ENCODE measurements at places on chromosomes 5 and 9.

DNA sequence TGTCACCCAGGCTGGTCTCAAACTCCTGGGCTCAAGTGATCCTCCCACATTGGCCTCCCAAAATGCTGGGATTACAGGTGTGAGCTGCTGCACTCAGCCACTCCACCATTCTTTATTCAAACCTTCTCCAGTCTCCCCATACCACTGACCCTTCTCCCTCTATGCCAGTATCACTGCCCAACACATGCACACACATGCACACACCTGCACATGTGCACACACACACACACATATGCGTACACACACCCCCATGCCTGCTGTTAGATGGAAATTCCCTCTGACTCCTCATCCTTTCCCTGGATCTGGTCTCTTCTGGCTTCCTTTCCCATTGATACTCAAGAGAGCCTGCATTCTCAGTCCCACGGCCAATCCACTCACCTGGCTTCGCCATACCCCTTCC is 170.0 kb downstream of the CRB2 start:
- DNase-seq, result no peak

- no peak for DNase-seq
These were observed 13.4 kb downstream of the RABL6 start for GRCh38 chr9:136820971-136821825.

GRCh38 chr5:133494232-133494922 is 118.0 kb downstream of the FSTL4 start:
- no peak for DNase-seq

DNA sequence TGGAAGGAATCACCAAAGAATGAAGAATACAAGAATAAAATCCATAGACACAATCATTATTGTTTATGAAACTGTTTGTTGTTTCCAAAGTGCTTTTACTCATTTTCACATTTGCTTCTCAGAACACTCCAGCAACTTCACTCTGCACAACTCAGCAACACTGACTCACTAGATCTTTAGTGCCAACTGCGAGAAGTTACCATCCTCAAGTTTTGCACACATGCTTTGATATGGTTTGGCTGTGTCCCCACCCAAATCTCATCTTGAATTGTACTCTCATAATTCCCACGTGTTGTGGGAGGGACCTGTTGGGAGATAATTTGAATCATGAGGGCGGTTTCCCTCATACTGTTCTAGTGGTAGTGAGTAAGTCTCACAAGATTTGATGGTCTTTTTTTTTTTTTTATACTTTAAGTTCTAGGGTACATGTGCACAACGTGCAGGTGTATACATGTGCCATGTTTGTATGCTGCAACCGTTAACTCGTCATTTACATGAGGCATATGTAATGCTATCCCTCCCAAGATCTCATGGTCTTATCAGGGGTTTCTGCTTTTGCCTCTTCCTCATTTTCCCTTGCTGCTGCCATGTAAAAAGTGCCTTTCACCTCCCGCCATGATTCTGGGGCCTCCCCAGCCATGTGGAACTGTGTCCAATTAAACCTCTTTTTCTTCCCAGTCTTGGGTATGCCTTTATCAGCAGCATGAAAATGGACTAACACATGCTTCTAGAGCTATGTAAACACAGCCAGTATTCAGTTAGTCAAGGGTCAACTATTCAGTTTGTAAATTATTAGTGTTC is 36.9 kb downstream of the CLINT1 start:
- DNase-seq, result no peak

DNA sequence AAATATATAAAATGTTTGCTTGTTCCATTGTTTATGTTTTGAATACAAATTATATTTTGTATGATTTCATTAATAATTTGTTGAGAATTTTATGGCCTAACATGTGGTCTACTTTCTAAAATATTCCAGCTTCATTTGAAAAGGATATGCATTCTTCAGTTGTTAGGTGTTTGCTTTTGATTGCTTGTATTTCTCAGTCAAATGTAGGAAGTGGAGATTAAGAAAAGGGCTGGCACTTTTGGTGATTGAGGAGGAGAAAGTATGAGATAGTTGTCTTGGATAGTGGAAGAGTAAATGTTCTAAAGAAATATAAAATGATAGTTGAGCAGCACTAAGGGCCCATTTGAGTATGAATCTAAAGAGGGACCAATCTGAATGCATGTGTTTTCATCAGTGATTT is 23.1 kb downstream of the JAK2 start:
- DNase-seq, result no peak

DNA sequence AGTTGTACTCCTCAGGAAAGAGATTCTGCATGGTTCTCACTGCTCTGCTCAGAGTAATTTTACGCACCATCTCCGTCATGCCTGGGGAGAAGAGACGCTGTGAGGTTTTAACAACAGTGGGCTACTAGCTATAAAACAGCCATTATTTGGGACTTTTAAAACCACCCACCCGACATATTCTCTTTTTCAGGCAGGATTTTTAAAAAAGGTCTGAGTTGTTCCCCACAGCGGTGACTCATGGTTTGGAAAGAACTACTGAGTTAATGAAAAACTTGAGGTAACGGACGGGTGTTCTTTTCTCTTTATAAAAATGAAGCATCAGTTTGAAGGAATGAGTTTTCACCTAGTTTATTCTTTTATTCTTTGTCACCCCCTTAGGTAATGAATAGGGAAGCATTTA is 61.3 kb downstream of the TTLL11 start:
- no peak for DNase-seq

- DNase-seq, result no peak
These were observed 180.2 kb downstream of the TRPM3 start for GRCh38 chr9:70941191-70941590.

- no peak for DNase-seq
These were observed 490.7 kb upstream of the NUDT12 start for GRCh38 chr5:104053353-104053649.

DNA sequence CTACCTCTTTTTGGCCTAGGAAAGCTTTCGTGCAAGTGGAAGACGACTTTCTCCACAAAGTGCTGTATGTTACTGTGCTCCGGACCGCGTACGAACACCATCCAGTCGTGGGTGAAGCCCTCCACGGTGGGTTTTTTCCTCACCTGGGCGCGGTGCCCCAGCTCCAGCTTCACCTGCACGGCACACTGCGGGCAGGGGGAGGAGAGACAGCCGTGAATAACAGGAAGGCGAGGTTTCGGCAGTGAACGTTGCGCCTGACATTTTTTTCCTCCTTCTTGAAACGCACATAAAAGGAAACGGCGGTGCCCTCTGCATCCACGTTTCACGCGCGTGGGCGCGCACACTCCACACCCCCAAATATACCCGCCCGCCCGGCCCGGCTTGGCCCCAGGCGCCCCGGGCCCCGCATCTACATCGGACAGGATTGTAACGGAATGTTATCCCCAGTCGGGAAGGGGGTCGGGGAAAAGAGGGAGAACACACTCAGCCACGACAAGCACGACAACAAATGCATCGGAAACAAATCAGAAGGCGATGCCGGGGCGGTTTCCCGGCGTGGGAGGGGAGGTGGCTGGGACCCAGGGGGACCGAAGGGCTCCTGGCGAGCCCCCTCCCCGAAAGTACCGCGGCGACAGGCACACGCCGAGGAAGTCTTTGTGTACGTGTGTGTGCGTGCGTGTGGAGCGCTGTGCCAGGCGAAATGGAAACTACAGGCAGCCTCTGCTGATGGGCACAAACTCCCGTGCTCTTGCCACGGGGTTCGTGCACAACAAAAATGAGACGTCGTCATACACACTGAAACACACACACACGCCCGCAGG is 1.4 kb downstream of the MLLT3 start:
- DNase-seq, result no peak

DNA sequence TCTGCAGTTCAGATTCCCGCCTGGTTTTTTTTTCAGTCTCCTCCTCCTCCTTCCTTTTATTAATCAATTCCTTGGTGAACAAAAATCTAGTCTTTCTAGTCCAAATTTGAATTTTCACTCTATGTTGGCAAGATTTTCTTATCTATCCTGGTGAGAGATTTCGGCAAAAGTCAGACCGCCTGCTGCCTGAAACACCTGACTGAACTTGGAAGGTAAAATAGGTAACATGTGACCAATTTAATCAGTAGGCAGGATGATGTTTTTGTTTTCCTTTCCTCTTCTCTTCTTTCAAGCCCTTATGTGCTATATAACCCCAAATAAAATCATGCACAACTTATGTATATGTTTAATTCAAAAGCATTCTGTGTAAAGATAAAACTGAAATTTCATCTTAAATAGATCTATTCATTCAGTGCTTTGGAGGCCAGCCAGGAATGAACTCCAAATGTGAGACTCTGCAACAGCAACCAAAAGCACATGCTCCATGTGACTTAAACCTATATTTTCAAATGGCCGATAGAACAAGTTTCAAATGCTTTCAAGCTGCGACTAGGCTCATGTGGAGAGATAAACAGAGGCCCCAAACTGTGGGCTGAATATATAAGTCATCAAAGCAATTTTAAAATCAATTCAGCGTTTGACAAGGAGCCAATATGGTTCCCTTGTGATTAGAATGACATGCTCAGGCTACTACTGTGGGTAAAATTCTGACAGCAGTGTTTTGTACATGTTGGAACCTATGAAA is 100.4 kb upstream of the SEMA6A start:
- no peak for DNase-seq

DNA sequence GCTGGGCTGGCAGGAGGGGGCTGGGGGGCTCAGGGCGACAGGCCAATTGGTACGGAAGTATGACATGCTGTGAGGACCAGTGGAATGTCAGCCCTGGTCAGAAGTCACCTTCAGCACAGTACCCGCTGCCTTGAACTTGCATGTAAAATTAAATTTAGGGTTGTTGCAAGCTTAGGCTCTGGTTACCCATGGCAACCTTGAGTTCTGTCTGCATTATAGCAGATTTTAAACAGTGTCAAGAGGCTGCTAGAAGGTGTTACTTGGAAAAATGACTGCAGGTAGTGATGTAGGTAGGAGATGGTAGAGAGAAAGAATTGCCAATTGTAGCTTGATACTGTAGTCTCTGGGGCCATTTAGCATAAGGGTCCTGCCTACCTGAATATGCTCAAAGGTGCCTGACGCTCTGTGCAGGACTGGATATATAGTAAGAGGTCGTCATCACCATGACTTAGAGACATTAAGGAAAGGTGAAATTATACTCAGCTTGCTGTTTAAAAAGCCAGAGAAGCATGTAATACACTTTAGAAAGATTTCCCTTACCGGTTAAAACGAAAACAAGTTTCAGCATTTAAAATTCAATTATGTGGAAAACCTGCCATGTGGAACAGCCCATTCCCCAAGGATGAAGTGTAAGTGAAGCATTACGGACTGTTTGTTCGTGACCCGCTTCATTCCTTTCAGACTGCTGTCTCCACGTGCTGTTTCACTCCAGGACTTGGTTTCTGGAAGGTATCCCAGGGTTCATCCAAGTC is 169.0 kb downstream of the PDZD2 start:
- DNase-seq, result no peak

- DNase-seq, result no peak
These were observed 11.1 kb upstream of the PSMB7 start for GRCh38 chr9:124426361-124426760.

Measured in NCI-H1436 (cell line).